Fibroblast of skin of left biceps (primary cell): ENCODE measurements at places on chromosomes 6 and 20.

- DNase-seq, result peak; percentile 61
These were observed 25.2 kb downstream of the TRAM2 start for GRCh38 chr6:52551483-52552277.

DNA sequence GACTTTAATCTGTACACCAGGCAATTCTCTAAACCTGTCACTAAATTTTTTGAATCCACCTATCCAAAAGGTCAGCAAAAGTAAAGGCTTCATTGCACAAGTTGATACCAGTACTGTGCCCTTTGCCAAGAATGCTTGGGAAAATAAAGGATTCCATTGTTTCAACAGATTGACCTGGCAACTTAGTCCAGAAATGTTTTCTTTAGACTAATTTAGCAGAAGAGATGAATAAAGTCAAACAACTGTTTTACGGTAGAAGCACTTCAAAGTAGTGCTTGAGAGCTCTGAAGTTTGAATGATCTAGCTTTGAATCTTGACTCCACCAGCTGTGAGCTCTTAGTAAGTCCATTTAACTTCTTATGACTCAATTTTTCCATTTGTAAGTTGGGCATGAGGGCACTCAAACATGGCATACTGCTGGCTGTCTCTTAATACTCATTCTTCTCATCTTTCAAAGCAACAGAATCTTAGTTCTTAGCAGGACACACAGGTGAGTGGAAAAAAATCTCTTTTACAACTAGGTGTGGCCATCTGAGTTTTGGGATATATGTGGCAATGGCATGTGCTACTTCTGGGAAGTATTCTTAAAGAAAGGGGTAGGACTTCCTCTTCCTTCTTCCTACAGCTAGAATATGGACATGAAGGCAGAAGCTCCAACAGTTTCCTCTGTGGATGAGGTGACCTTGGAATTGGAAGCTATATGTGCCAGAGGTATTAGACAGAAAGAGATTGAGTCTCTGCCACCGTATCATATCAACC, 55.9 kb upstream of the LOC128125822 start:
- DNase-seq, result no peak

- DNase-seq, result no peak
These were observed 6.2 kb downstream of the SLC9A8 start for GRCh38 chr20:49818816-49819215.

DNA sequence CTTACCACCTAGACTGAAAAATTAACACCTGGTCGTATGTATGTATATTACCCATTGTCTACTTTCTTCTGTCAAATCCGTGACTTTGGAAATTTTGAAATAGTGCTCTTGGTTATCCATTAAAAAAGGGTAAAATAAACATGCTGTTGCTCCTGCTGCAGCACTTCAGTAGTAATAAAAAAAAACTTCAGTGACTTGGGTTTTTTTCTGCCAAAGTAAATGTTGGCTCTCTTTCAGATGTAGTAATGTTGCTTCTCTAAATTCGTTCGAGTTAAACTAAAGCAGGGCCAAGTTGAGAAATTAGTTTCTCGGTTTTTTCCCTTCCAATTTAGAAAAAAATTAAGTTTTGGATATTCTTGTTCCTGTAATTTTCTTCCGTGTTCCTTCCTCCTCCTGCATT, 34.2 kb downstream of the JARID2 start:
- no peak for DNase-seq

DNA sequence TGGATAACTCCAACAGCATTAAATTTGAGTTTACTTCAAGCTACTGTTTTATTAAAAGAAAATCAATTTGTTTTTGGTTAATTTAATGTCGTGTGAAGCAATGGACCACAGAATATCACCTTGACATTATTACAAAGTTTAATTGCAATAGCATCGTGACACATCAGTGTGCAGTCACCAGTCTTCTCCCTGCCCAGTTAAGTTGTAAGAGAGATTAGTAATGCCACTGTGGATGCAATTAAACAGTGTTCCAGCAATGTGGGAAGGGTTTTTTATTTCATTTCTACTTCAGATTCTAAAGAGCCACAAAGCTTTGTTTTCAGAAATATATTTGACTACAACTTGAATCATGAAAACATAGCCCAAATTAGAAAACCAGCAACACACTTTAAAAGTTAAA, 128.7 kb downstream of the SYNE1 start:
- no peak for DNase-seq

DNA sequence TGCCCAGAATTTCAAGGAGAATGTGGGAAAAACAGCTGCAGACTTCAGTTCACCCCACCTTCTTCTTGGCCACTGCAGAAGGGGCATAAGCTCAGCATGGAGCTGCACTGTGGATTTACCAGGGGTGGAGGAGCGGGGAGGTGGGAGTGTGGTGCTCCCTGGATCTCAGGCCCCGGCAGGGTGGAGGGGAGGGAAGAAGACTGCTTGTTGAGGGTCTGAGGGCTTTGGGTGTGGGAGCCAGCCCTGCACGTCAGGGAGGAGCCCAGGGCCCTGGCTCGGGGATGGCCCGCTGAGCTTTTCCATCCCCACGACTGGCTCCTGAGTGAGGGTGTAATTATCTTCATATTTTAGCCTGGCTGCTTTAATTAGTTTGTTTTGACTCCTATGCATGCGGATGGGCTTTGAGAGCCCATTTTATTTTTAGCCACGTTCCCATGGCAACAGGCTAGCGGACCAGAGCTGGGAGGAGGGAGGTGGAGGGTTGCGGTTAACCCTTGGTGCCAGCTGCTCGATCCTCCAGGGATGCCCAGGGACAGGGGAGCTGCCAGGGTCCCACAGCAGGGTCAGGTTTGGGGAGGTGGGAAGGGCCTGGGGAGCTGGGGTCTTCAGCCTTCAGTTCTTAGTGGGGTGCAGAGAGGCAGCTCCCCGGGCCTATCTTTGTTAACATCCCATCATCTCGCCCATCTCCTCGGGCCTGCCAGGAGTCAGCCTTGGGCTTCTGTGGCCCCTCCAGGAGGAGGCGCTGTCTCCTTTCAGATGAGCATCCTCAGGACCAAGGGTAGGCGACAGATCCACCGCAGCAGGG, 68.2 kb downstream of the RAB44 start:
- peak; percentile 47 for DNase-seq

- DNase-seq, result no peak
These were observed 1532.7 kb downstream of the HACE1 start for GRCh38 chr6:103326760-103327757.

GRCh38 chr20:58303547-58303946, 6.0 kb upstream of the RAB22A start:
- no peak for DNase-seq

DNA sequence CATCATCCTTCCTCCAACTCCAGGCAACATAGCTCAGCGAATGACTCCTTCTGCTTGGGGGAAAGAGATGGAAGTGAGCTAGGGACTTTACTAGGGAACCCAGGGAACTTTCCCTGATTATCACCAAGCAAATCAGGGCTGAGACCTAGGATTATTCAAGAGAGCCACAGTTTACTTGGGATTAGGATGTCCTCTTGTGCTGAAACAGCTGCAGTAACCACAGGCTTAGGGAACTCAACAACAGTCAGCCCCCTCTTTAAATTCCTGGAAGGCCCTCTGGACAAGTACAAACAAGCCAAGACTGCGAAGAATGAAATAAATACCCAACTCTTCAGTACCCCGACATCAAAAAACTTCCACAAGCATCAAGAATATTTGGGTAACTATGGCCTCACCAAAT, 700.9 kb downstream of the COL12A1 start:
- DNase-seq, result no peak

- no peak for DNase-seq
These were observed 540.7 kb downstream of the BCKDHB start for GRCh38 chr6:80647156-80647555.

GRCh38 chr6:20377623-20378265, 23.9 kb upstream of the E2F3 start:
- DNase-seq, result peak; percentile 66

- DNase-seq, result no peak
These were observed 115.4 kb downstream of the SYCP2 start for GRCh38 chr20:59817846-59818615.

GRCh38 chr6:159493231-159493897, 199.7 kb downstream of the SOD2 start:
- DNase-seq, result no peak

DNA sequence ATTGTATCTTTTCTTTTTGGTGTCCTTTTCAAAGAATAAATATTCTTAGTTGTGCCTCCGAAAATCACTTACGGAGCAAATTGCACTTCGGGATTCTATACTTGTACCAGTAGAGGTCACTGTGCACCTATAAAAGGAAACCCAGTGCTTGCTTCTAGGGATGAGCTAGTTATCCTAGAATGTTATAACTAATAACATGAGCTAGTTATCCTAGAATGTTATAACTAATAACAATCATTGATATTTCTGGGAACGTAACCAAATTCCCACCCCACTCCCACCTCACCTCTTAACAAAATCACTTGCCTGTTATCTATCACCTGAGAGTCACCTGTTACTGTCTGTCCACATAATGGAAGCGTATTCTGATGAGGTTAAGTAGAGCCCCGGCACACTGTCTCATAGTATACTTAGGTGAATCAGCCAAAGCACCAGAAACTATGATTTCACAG, 126.9 kb upstream of the TIAM2 start:
- DNase-seq, result peak; percentile 40

DNA sequence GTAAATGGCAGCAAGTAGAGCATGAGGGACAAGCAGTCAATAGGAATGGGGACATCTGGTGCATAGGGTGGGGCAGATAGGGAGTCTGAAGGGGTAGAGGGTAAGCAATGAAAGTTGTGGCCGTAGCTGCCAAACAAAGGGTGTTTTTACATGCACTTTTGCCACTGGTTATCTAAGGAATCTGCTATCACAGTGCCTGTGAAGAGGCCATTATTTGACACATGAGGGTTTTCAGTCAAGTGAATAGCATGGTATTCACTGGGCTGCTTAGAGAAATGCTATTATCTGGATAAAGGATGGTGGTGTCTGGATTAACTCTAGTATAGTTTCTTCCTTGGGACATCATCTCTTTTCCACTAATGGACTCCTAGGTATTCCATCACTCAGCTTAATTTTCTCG, 118.2 kb downstream of the CARMIL1 start:
- no peak for DNase-seq

GRCh38 chr6:26501482-26501986, 1.4 kb downstream of the BTN1A1 start:
- no peak for DNase-seq

- no peak for DNase-seq
These were observed 59.4 kb upstream of the BACH2 start for GRCh38 chr6:90356012-90356421.

- DNase-seq, result no peak
These were observed 31.6 kb upstream of the HLA-DQA2 start for GRCh38 chr6:32709625-32710024.

DNA sequence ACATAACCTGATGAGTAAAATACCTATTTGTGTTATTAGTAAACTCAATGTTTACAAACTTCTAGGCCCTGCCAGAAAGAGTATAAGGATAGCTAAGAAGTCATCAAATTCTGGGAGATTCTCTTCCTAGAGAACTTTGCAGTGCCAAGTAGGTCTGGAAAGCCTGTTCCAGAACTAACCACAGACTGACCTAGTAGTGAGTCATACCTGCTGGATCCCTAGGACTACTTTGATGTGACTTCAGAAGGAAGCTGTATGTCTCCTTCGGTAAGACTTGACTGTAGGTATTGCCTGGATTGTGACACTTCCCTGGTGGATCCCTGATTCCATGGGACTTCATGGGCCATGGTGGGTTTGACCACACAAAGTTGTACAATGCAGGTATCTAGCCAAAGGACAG, 131.7 kb downstream of the DNAH8 start:
- no peak for DNase-seq

DNA sequence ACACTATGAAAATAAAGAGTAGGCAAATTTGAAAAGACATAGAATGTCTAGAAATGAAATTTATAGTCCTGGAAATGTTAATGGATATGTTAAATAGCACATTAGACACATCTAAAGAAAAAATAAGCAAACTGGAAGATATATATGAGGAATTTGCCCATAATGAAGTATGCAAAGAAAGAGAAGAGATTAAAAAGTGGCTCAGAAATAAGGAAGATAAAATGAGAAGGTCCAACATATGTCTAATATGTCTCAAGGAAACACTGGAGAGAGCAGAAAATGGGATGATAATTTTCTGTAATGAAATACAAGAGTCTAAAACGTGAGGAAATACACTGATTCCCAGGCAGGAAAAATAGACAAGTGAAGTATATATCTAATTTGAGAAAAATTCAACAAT, 36.6 kb upstream of the ARID1B start:
- DNase-seq, result no peak

DNA sequence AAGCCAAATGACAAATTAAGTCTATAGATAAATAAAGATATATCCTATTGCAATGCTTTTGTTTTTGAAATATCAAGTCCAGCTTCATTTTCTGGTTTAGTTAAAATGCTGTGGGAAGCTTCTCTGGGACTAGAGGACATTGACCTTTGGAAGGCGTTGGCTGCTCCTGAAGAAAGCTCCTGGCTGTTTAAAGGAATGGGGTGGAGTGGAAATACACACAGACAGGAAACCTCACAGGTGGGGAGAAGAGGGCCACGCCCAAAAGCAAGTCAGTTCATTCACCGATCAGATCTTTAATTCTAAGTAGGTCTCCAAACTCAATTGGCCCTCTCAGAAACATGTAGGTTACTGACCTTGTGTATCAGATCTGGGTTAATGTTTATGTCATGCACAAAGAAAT, 59.6 kb downstream of the SPTLC3 start:
- DNase-seq, result no peak

DNA sequence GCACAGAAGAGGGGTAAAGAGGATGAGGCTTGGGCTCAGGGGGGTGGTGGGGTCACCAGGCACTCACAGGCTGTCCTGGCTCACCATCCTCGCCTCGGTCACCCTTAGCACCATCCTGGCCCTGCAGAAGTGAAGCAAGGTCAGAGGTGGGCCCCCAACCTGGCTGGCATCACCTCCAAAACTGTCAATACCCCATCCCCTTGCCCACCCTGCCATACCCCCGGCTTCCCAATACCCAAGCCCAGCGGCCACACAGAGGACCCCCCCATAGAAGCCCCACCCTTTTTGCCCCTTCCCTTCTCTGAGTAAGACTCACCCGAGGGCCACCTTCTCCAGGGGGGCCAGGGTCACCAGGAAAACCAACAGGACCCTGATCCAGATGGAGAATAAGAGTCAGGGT, 23.6 kb downstream of the COL11A2 start:
- DNase-seq, result no peak

DNA sequence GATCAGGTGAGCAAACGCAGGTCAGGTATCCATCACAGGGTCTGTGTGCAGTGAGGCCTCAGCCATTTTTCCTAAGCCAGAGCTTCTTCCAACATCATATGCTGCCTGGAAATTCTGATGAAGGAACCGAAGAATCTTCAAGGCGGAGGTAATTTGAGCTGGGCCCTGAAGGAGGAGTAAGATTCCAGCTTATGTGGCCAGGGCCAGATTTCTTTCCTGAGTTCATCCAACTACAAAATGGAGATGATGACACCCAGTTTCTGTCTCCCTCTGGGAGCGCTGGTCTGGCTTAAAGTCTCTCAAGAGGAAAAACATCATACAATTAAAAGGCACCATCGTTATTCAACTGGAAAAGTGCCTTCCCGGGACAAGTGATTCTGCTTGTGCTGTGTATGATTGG, 6.9 kb upstream of the MANBAL start:
- peak; percentile 59 for DNase-seq

- DNase-seq, result no peak
These were observed 241.5 kb downstream of the NRN1 start for GRCh38 chr6:5765141-5765760.

- DNase-seq, result no peak
These were observed 116.8 kb downstream of the CDC5L start for GRCh38 chr6:44504301-44504791.

- DNase-seq, result no peak
These were observed 15.9 kb downstream of the OR2A4 start for GRCh38 chr6:131685266-131685780.
